ENCODE measurements at places on chromosomes 3 and 15.
A peak's percentile ranks its signal among the peaks of the same experiment; 100 is the strongest.

DNA sequence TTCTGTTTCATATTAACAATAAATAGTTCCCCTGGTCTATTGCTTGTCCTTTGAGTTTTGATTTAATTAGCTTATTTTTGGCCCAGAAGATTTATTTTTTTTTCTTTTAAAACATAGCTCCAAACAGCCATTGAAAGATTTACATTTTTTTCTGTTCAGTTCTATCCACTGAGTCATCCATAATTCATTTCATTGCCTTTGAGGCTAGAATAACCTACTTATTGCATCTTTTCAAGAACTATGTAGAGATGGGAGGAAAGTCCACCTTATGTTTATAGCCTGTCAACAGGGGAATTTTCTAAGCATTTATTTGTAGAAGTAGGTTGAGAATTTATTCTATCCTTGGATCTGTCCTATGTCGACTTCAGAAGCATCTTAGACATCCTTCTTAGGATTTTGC is 53.4 kb upstream of the CHD2 start:
- no peak for DNase-seq

GRCh38 chr3:130323503-130323902 is 22.0 kb upstream of the COL6A5 start:
- DNase-seq: no peak

DNA sequence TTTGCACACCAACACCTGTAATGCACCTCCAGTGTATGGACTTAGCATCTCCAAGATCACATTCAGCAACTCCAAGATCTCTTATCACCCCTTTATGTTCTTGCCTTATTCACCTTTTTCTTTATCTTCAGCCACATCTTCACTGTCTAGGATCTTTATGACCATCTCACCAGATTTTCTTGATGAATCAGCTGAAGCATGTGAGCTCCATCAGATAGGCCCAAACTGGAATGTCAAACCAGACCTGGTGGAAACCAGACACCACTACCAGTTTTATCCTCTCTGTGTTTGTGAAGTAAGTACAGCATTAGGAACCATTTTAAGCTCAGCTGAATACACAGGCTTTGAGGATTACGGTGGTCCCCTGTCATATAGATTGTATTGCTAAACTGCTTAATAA is 330.4 kb upstream of the NDN start:
- DNase-seq: no peak

DNA sequence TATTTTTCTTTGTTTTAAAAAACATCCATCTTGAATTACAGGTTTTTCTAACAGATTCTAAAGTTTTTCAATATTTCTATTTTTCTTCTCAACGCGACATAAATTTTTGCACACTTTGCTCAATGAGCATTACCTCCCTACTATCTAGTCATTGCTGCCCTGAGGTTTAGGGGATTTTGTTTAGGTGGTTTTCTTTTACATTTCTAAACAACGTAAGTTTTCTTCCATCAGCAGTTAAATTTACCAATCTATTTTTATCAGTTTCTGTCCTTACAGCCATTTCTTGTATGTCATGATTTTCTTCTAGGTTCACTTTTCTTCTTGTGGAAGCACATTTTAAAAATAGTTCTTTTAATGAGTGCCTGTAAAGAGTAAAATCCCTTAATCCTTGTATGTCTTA is 49.2 kb upstream of the CCR2 start:
- DNase-seq: peak; percentile 58

DNA sequence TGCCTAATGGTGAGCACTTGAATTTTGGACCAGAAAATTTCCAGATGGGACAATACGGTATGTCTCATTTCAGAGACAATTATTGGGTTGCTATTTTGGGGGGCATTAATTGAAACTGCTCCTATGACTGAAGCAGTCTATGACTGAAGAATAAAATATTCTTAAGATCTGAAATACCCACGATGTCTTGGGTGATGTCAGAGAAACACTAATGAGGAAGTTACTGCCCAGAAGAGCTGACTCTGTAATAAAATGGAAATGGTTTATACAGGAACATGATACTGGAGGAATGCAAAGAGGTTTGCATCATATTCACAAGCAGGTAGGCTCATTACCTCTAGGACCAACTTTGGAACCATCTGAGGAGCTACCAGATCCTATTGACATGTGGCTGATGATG is 68.7 kb downstream of the IL12A start:
- no peak for DNase-seq

DNA sequence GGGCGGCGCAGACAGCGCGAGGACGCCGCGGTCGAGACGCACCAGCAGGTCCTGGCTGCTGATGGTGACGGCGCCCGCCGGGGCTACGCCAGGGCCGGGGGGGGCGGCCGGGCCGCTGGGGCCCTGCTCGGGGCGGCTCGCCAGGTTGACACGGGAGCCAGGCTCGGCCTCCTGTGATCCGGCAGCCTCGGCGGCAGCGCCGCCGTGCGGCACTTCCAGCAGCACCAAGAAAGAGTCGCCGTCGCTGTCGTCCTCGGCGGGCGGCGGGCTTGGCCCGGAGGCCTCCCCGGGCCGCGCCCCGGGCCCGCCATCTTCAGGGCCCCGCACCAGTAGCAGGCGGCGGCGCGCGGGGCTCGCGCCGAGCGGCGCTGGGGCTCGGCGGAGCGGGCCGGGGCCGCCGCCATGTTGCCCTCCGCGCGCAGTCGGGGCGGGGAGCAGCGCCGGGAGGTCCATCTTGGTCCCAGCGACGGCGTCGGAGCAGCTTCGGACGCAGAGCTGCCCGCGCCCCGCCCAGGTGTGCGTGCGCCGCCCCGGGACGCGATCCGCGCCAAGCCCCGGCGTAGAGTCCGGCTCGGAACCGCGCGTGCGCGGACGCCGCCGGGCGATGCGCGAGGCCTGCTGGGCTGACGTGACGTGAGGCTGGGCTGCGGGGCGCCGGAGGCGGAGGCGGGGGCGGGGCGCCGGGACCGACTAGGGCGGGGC is at the start of gene ZXDC:
ZXDC (minus strand) TSS at position 479 of the 702 bp plus-strand sequence; CDS start at position 453, 26 bp downstream.
- DNase-seq: peak; percentile 97

- DNase-seq: peak; percentile 92
Measured at GRCh38 chr3:50600841-50601591, 10.6 kb downstream of the CISH start.
